Tibial nerve (tissue), 4 donors: ENCODE measurements at places on chromosomes 16 and 17. TPM values are rescaled to one million over a fixed set of nuclear protein-coding genes. Genes with fewer than 3 reads are reported as not detected.

GRCh38 chr16:69381231-69381630 lies 4.6 kb downstream of the TERF2 start:
- H3K4me3 ChIP-seq = no peak overlapping the region
- H3K27me3 ChIP-seq = no peaks in the 10 kb centered on the region
- no peak overlapping the region for H3K27ac ChIP-seq
- H3K36me3 ChIP-seq = peaks cover 2% of the 10 kb centered on the region
- no peaks in the 10 kb centered on the region for H3K4me1 ChIP-seq
- no peak for DNase-seq

DNA sequence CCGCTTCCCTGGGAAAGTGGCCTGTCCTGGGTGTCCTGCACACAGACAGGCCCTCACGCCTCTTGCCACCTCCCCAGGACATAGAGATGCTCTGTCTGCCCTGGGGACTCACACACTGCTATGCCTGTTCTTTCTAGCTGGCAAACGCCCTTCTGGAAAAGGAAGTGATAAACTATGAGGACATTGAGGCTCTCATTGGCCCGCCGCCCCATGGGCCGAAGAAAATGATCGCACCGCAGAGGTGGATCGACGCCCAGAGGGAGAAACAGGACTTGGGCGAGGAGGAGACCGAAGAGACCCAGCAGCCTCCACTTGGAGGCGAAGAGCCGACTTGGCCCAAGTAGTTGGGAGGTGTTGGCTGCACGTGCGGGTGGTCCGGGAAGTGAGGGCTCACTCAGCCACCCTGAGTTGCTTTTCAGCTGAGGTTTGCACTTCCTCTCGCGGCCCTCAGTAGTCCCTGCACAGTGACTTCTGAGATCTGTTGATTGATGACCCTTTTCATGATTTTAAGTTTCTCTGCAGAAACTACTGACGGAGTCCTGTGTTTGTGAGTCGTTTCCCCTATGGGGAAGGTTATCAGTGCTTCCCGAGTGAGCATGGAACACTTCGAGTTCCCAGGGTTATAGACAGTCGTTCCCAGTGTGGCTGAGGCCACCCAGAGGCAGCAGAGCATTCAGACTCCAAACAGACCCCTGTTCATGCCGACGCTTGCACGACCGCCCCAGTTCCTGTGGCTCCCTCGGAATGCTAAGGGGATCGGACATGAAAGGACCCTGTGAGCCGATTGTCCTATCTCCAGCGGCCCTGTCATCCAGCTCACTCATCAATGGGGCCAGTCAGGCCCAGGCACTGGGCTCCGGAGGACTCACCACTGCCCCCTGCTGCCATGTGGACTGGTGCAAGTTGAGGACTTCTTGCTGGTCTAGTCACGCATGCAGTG lies 3.5 kb upstream of the RPL13 start:
- H3K4me1 ChIP-seq = peaks cover 38% of the 10 kb centered on the region
- peaks cover 66% of the 10 kb centered on the region for H3K36me3 ChIP-seq

- no peak for DNase-seq
- no peak overlapping the region for H3K27ac ChIP-seq
- H3K4me1 ChIP-seq = no peaks in the 10 kb centered on the region
- no peak overlapping the region for H3K4me3 ChIP-seq
Measured at GRCh38 chr17:51434434-51435170, 174.3 kb downstream of the UTP18 start.

DNA sequence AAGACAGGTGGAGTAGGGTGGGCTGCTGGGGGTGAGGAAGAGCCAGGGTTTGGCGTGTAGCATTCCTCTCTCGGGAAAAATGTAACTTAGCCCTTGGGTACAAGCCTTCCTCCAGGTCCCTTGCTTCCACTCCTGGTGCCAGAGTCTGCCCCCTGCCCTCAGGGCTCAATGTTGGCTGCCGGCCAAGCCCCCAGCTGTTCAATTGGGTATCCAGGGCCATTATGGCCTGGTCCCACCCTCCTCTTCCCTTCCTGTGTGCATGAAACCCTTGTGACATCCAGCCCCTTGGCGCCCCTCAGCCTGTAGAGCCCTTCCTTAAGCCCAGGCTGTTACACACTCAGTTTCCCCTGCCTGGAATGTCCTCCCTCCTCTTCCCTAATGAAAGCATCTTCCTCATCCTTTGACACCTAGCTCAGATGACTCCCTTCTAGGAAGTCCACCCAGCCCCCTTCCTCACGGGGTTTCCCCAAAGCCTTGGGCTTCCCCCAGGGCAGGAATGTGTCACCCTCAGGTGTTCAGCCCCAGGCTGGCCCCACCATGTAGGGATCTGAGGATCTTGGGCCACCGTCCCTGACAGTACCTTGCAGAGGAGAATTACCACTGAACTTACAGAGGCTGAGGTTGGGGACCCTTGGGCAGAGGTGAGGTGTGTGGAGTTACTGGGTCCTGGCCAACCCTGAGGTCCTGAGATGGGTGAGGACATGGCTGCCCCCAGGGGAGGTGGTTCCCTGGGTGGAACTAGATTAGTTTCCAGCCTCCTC lies 30.0 kb downstream of the B9D1 start:
- no peak for DNase-seq
- H3K36me3 ChIP-seq = peaks cover 83% of the 10 kb centered on the region
- H3K27ac ChIP-seq = no peak overlapping the region
- peaks cover 22% of the 10 kb centered on the region for H3K4me1 ChIP-seq
- no peaks in the 10 kb centered on the region for H3K27me3 ChIP-seq
- H3K4me3 ChIP-seq = no peak overlapping the region

DNA sequence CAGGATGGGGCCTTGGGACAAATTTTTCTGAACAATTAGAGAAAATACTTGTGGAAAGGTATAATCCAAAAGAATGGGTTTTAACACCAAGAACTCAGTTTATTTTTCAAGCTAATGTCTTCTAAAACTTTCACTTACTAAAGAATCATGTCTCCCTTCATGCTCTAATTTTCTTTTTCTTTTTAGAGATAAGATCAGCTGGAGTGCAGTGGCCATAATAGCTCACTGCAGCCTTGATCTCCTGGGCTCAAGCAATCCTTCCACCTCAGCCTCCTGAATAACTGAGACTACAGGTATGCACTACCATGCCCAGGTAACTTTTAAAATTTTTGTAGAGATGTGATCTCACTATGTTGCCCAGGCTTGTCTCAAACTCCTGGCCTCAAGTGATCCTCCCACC lies 5.5 kb downstream of the OR4D1 start:
- H3K27ac ChIP-seq = no peak overlapping the region
- DNase-seq = no peak
- no peaks in the 10 kb centered on the region for H3K36me3 ChIP-seq
- H3K27me3 ChIP-seq = peaks cover 45% of the 10 kb centered on the region

DNA sequence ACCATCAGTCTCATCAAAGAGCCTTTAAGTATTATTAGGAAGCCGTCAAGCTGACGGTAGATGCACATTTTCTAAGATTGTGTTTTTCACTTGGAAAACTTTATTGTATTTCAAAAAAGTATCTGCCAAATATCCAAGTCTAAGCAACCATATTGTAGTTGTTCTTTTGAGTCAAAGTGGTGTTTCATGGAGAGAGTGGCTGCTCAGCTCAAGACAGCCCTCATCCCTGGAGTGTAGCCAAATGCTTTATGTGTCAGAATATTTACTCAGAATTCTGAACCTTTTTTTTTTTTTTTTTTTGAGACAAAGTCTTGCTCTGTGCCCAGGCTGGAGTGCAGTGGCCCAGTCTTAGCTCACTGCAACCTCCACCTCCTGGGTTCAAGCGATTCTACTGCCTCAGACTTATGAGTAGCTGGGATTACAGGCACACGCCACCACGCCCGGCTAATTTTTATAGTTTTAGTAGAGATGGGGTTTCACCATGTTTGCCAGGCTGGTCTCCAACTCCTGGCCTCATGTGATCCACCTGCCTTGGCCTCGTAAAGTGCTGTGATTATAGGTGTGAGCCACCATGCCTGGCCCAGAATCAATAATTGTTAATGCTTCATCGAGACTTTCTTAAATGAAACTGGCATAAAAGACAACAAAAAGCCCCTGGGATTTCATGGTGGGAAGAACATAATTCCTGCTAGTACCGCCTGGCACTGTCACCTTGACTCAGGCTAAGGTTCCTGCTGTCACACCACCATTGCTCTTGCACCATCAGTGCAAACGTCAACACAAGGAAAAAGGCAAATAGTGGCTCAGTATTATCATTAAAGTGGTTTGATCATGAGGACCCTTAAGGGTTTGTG lies 45.5 kb downstream of the PRKCA start:
- no peaks in the 10 kb centered on the region for H3K36me3 ChIP-seq
- H3K27ac ChIP-seq = no peak overlapping the region
- H3K4me1 ChIP-seq = peaks cover 21% of the 10 kb centered on the region
- no peaks in the 10 kb centered on the region for H3K27me3 ChIP-seq

GRCh38 chr17:75341784-75342486 lies 52.7 kb upstream of the SLC25A19 start:
- DNase-seq = no peak
- H3K27ac ChIP-seq = no peak overlapping the region
- no peaks in the 10 kb centered on the region for H3K36me3 ChIP-seq
- H3K27me3 ChIP-seq = no peaks in the 10 kb centered on the region
- no peak overlapping the region for H3K4me3 ChIP-seq

- no peak overlapping the region for H3K27ac ChIP-seq
- DNase-seq = no peak
- no peaks in the 10 kb centered on the region for H3K36me3 ChIP-seq
- H3K4me1 ChIP-seq = no peaks in the 10 kb centered on the region
- H3K4me3 ChIP-seq = no peak overlapping the region
- H3K27me3 ChIP-seq = peaks cover 44% of the 10 kb centered on the region
Measured at GRCh38 chr17:1301546-1301945, 22.1 kb downstream of the TRARG1 start.

GRCh38 chr17:36144014-36144413 lies 32.4 kb downstream of the TBC1D3B start:
- peaks cover 3% of the 10 kb centered on the region for H3K4me1 ChIP-seq
- H3K36me3 ChIP-seq = no peaks in the 10 kb centered on the region
- H3K27me3 ChIP-seq = no peaks in the 10 kb centered on the region
- H3K4me3 ChIP-seq = no peak overlapping the region
- DNase-seq = no peak

- H3K4me1 ChIP-seq = no peaks in the 10 kb centered on the region
- DNase-seq = no peak
- no peaks in the 10 kb centered on the region for H3K27me3 ChIP-seq
- no peak overlapping the region for H3K27ac ChIP-seq
- H3K36me3 ChIP-seq = no peaks in the 10 kb centered on the region
- no peak overlapping the region for H3K4me3 ChIP-seq
Measured at GRCh38 chr16:62392698-62393097, 356.5 kb upstream of the CDH8 start.

GRCh38 chr16:66270333-66270927 lies 96.1 kb upstream of the CDH5 start:
- H3K4me1 ChIP-seq = peaks cover 61% of the 10 kb centered on the region
- H3K36me3 ChIP-seq = no peaks in the 10 kb centered on the region

GRCh38 chr17:29050176-29050575 lies 7.2 kb downstream of the PIPOX start:
- no peaks in the 10 kb centered on the region for H3K27me3 ChIP-seq
- H3K4me3 ChIP-seq = no peak overlapping the region
- no peak for DNase-seq
- no peaks in the 10 kb centered on the region for H3K4me1 ChIP-seq
- H3K36me3 ChIP-seq = no peaks in the 10 kb centered on the region

- H3K36me3 ChIP-seq = no peaks in the 10 kb centered on the region
- no peaks in the 10 kb centered on the region for H3K27me3 ChIP-seq
- peak overlapping the region; percentile 70 for H3K27ac ChIP-seq
- no peak for DNase-seq
- no peaks in the 10 kb centered on the region for H3K4me1 ChIP-seq
Measured at GRCh38 chr17:17780922-17781590, 55.7 kb downstream of the SREBF1 start.

- no peaks in the 10 kb centered on the region for H3K27me3 ChIP-seq
- no peak overlapping the region for H3K4me3 ChIP-seq
- no peak overlapping the region for H3K27ac ChIP-seq
- H3K4me1 ChIP-seq = no peaks in the 10 kb centered on the region
Measured at GRCh38 chr16:22874394-22874793, 60.4 kb downstream of the HS3ST2 start.

DNA sequence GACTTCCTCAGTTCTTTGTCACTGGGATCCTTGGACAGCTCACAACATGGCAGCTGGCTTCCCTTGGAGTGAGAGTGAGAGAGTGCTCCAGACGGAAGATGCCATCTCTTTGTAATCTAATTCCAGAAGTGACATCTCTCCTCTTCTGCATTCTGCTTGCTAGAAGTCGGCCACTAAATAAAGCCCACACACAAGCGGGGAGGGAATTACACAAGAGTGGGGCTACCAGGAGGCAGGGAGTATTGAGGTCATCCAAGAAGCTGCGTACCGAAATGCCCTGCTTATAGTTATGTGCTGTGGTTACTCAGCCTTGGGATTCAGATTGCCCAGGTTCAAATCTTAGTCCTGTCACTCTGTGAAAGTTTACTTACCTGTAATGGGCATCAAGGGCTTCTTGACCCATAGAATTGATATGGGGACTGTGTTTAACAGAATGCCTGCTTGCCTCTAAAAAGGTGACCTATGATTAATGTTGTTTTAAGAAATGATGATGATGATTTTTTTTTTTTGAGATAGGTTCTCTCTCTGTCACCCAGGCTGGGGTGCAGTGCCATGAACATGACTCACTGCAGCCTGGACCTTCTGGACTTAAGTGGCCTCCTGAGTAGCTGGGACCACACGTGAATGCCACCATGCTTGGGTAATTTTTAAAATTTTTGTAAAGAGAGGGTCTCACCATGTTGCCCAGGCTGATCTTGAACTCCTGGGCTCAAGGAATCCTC lies 120.9 kb upstream of the HS3ST2 start:
- H3K36me3 ChIP-seq = no peaks in the 10 kb centered on the region
- DNase-seq = no peak
- no peaks in the 10 kb centered on the region for H3K4me1 ChIP-seq
- H3K4me3 ChIP-seq = no peak overlapping the region
- H3K27ac ChIP-seq = no peak overlapping the region

DNA sequence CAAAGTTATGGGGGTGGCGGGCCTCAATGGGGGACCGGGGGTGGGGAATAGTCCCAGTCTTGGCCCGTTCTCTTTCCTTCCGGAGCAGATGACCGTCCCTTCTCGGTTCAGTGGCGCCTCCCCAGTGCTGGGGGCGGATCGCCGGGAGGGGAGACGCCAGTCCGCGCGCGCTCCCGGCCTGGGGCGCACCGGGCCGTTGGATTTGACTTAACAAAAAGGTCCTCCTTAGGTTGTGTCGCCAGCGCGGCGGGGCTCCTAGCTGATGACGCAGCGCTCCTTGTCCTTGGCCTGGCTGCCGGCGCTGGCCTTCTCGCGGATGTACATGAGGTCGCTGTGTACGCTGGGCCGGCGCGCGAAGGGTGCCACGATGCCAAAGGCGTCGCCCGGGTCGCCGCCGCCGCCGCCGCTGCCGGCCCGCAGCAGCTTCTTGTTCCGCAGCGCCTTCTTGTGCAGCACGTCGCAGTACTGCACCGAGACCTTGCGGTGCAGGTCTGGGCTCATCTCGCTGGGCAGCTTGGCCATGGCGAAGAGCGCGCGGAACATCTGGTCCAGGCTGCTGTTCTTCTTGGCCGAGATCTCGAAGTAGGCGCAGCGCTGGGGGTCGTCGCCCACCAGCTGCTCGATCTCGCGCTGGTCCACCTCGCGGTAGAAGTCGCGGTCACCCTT lies 1.2 kb downstream of the RASD1 start:
- H3K4me1 ChIP-seq = peaks cover 53% of the 10 kb centered on the region
- peak overlapping the region; percentile 85 for H3K27ac ChIP-seq
- H3K4me3 ChIP-seq = peak overlapping the region; percentile 66
- no peaks in the 10 kb centered on the region for H3K36me3 ChIP-seq
- no peaks in the 10 kb centered on the region for H3K27me3 ChIP-seq
- no peak for DNase-seq

The SLC7A6 gene
- 177 TPM for total RNA-seq

The ITGB3 gene
- total RNA-seq = 26.7 TPM

The PIGL gene
- 76.8 TPM for total RNA-seq

The KCNJ2 gene
- total RNA-seq = 2.7 TPM

The PRCD gene
- total RNA-seq = 12.3 TPM

The KRTAP1-1 gene
- total RNA-seq = not detected

The SPEM2 gene
- total RNA-seq = not detected

The KCNJ18 gene
- total RNA-seq = not detected

The SLC5A10 gene
- not detected for total RNA-seq

The C16orf86 gene
- total RNA-seq = 20.1 TPM
